ENCODE measurements at places on chromosomes 4 and X. TPM values are rescaled to one million over a fixed set of nuclear protein-coding genes. Genes with fewer than 3 reads are reported as not detected.

MAGEB1 gene
- not detected for total RNA-seq

GABRA4 gene
- total RNA-seq, result 0.55 TPM

LGI2 gene
- 1.9 TPM for total RNA-seq

TRPC5OS gene
- total RNA-seq, result not detected

COL4A6 gene
- 4.6 TPM for total RNA-seq

UCHL1 gene
- total RNA-seq, result 36.8 TPM

ABLIM2 gene
- 11.2 TPM for total RNA-seq

GPR119 gene
- total RNA-seq, result not detected

FGG gene
- not detected for total RNA-seq

BEND2 gene
- not detected for total RNA-seq

CLDN22 gene
- not detected for total RNA-seq

NMU gene
- total RNA-seq, result 0.47 TPM

NLGN4X gene
- 6.1 TPM for total RNA-seq

SORBS2 gene
- total RNA-seq, result 530 TPM

MXRA5 gene
- 4.2 TPM for total RNA-seq

CFAP97 gene
- total RNA-seq, result 14.1 TPM

Data from right atrium auricular region (tissue), 2 donors.